H9 (cell line): ENCODE measurements at places on chromosomes 6 and 20. TPM values are rescaled to one million over a fixed set of nuclear protein-coding genes. Genes with fewer than 3 reads are reported as not detected.
A peak's percentile ranks its signal among the peaks of the same experiment; 100 is the strongest.

RAMACL gene
- 0.28 and 0.29 TPM in 2 replicates for total RNA-seq

TPBG gene
- 19.0 and 20.8 TPM in 2 replicates for total RNA-seq

DNA sequence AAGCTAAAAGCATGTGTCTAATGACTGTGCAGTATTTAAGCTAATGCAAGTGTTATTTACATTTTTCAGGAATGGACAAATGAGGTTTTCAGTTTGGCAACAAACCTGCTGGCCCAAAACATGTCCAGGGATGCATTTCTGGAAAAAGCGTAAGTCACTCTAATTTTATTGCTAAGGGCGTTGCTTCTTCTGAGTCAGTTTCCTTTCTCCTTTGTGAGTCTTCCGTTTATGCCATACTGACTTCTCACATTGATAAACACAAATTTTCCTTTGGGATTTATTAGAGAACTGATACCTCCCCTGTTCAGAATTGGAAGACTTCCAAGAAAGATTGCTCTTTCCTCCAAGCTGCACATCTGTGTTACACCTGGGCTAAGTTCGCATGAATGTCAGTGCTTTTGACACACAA lies 422.9 kb upstream of the PLCB4 start:
- no peak for DNase-seq

DNA sequence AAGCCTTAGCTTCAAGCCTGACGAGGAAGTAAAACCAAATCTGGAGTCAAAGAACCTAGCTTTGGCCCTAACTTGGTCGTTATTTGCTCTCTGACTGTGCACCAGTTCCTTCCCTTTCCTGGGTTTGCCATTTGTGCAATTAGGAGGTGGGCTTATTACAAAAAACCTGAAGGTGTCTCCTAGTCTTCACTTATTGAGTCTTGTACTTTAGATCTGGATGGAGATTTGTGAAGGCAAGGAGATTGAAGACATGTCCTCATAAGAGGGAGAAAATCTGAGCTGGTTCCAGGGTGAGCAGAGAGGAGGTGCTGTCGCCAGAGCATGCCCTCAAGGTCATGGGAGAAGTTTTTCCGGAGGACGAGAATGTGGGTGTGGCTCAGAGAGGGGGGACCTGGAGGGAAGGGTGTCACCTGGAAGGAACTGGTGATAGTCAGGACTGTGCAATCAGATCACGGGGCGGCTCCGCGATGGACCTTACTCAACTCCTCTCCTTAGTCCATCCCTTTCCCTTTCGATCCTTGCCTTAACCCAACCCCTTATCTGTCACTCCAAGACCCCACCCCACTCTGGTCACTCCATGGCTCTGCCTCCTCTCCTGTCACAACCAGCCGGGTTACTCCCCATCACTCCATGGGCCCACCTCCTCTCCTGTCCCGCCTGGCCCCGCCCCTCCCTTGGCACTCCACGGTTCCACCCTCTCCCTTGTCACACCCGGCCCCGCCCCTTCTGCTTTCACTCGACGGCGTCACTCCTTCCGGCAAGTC lies 588 bp upstream of the ACSS2 start:
- DNase-seq, result peak; percentile 100
